ENCODE measurements at places on chromosomes 11 and 22.

DNA sequence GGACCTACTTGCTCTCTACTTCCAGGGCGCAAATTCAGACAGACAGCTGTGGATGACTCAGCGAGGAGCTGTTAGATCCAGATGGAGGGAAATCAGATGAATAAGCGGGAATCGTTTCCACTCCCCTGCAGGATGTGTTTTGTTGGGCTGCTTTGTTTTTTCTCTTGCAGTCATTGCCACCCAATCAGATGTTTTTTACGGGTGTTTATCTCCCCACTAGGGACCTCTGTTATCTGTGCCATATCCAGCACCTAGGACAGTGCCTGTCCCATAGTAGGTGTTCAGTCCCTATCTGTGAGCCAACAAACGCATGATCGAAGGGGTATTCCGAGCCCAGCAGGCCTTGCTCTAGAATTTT is 51.1 kb upstream of the PARVG start:
- DNase-seq, result no peak

DNA sequence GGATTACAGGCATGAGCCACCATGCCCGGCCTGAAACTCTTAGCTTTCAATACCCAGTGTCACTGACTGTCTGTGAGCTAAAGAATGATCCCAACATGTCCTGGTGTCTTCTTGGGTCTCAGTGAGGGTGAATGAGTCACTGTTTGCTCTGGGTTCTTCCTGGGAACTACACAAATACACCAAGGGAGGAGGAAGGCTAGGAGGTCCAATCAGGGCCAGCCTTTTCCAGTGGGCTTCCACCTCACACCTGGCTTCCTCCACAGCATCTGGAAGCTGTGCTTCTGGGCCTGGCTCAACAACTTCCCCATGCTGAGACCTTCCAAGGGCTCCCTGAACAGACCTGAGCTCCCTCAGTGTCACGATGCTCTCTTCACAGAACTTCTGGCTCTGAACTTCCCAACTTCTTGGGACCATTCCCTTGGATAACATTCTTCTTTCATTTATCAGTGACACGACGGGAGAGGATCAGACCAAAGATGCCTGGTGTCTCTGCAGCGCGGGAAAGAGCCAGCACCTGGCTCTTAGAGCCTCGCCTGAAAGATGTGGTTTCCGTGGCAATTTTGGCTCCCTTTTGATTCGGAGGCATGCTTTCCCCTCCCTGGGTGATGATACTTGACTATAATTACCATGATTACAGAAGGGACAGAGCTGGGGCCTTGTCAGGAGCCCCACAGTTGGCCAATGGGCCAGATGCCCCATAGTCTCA is 22.3 kb upstream of the CHRM4 start:
- no peak for DNase-seq

DNA sequence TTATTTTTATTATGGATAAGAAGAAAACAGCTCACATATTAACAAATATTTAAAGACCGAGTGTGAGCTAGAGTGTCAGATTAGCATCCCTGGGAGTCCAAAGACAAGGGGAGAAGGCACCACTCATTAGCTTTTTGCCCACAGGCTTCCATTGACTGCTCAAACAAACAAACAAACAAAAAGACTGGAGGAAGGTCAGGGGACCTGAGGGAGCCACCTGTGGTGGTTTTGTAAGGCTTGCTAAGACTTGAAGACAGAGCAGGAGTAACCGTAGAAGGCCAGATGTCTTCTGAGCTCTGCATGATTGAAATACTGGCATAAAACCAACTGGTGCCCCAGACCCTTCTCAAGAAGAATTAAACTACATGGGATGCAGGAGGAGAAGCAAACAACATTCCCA is 395.2 kb upstream of the CNTN5 start:
- no peak for DNase-seq

GRCh38 chr11:91871791-91872190 is 352.8 kb upstream of the FAT3 start:
- no peak for DNase-seq

DNA sequence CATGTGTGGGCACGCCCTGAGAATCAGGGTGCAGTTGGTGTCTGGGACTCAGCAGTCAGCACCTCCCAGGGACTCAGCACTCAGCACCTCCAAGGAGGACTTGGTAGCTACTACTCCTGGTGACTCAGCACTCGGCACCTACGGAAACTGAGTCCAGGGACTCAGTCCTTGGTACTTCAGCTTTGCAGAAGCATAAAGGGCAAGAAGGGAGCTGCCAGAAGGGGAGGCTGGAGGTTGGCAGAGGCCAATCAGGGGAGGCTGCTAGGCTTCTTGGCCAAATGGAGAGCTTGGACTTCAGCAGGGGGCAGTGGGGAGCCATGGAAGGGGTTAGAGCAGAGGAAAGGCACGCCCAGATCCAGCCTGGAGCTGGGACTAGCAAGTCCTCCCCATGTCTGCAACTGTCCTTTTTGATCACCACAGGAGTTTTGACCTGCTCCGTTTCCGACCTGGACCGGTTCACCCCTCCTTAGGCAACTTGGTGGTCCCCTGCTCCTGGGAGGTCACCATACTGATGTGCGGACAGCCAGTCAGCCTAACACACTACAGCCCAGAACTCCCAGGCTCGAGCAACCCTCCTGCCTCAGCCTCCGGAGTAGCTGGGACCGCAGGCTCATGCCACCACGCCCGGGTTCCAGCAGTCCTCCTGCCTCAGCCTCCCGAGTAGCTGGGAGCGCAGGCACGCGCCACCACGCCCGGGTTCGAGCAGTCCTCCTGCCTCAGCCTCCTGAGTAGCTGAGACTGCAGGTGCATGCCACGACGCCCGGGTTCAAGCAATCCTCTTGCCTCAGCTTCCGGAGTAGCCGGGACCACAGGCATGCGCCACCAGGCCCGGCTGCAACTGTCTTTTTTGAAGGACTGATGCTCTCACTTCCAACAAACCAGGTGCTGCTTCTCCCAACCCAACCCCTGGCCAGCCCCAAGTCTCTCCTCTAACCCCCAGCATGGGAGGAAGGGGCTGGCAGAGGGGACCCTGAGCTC is 1.5 kb downstream of the ANO9 start:
- DNase-seq, result no peak

- DNase-seq, result no peak
Measured at GRCh38 chr11:18615628-18616392, 16.2 kb downstream of the MISFA start.

DNA sequence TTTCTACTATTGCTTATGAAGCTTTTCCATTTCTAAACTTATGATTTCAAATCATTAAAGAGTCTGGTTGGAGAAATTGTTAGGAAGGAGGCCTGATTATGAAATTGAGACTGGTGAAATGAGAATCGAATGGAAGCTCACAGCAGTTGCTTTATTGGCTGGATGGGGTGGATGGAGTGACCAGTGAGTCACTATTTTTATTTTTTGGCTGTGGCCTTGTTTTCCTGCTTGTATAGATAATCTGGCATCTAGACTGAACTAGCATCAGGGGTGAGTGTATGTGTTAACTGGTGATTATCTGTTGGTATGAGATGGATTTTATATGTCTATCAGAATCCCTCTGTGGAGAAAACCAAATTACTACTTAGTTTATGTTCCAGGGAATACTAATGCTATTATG is 36.2 kb downstream of the UVRAG start:
- DNase-seq, result no peak

GRCh38 chr11:118928870-118929500 is 3.3 kb upstream of the BCL9L start:
- no peak for DNase-seq

Measured in activated effector memory CD4-positive, alpha-beta T cell treated with Interleukin-2 at 50 U/mL for 16 hours (primary cell).